Activated naive CD4-positive, alpha-beta T cell treated with anti-CD3 and anti-CD28 coated beads, Interleukin-2, amount 10 ng/mL, durations not matched to agents 7 days and 5 days (primary cell): ENCODE measurements at places on chromosomes 7 and 10.

GRCh38 chr7:78417180-78417853, 618.7 kb downstream of the PHTF2 start:
- DNase-seq: no peak

GRCh38 chr7:144468990-144469732, 65.7 kb upstream of the NOBOX start:
- no peak for DNase-seq

DNA sequence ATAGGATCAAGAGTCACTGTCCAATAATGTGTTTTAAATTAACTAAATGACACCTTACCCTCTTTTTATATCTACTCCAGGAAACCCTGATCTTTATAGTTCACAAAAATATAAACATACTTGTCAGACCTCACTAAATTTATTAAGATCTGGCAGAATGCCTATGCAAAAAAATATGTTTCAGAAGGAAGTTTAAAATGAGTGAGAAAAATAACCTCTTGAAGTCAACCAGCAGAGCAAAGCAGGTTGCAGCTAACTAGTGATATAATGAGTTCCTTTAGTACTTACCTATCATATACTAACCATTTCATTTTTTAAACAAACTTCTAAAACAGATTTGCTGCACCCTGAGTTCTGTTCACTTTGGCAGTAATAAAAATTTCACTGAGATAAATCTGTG, 14.0 kb upstream of the HGF start:
- no peak for DNase-seq

- DNase-seq: no peak
Observed at GRCh38 chr7:143238289-143238980, 16.6 kb downstream of the TAS2R40 start.

DNA sequence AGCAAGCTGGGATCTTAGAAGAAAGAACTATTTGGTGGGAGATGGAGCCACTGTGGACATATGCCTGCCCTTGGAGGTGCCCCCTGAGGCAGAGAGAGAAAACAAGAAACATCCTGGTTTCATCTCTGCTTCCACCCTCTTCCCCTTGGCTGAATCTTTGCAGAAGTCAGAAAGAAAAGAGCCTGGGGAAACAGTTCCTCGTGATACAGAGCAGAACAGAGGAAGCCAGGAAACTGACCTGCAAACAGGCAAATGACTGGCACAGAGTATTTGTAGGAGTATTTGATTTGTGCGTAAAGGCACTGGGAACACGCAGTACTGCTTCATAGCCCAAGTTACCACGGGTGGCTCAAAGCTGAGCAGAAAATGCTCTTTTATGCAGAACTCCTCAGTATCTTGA, 7.0 kb upstream of the KEL start:
- no peak for DNase-seq

GRCh38 chr7:90238583-90238982, 6.4 kb upstream of the CFAP69 start:
- no peak for DNase-seq

DNA sequence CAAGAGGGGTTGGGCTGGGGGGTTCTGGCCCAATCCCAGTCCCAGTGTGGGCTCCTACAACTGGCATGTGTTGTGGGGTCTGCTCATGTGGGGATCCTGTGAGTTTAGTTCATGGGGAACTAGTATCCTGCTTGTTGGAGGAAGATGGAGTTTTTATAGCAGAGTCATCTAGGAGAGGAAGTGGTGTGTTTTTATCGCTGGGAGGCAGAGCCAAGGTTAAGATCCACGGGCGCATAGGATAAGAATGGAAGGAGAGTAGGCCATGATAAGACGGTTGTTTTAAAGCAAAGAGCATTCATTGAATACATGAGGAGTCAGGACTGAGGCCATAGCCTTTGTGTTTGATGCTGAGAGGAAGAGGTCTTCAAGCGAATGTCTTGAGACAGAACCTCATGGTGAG, 211.6 kb upstream of the COBL start:
- DNase-seq: no peak

GRCh38 chr7:43760861-43761260, 2.4 kb downstream of the BLVRA start:
- no peak for DNase-seq

- DNase-seq: peak; percentile 92
Observed at GRCh38 chr10:14583252-14583651, 191.4 kb downstream of the FAM107B start.

DNA sequence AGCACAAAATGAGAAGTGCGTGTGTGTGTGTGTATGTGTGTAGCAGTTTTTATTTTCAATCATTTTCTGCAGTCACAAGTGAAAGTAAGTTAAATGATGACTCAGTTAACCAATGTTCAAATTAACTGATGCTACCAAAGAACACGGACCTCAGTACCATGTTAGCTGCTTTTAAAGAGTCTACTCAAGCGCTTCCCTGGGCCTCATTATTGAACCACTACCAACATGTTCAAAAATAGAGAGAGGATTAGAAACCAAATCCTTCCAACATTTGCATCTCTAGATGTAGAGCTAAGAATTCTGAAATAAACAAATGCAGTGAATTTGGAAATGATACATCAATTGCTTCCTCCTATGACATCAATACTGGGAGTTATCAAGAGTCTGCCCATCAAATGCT, at the start of gene TAS2R39:
Gene TAS2R39 (plus strand): TSS at position 396 of the 400 bp plus-strand sequence. CDS start 0 bp downstream, at position 396.
- DNase-seq: no peak

DNA sequence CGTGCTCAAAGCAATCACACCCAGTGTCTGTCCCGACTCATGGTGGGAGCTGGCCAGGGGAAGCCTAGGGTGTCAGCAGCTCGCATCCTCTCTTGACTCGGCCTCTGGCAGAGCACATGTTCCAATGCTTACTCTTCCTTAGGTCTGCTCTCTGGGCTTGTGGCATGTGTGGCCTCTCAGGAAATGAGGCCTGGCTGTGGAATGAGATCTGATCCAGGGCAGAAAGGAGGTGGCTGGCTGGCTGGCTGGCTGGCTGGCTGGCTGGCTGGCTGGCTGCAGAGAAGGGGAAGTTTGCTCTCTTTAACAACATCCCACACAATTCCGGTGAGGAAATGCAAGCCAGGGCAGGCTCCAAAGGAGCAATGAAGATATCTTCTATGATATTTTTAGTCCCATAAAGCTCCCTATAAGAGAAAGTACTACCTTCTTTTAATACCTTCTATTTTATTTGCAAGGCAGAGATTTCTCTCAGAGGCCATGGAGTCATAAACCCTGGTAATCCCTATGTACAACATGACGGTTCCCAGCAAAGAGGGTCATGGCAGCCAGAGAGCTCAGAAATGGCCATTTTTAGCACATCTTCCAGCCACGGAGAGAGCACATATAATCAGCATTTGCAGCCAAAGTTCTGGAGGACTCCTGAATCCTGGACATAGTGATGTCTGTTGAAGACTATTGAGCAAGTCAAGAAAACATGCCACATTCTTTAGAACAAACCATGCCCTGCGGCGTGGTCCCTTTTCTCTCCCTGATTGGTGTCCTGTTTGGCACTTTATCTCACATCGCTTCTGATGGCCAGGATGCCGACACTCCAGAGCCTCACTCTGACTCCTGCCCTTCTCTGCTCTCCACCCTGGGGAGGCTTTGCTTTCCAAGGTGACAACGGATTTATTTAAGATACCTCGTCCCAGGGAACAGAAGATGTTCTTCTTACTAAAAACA, 153.7 kb downstream of the FANK1 start:
- DNase-seq: no peak

- DNase-seq: no peak
Observed at GRCh38 chr7:118755067-118755625, 530.6 kb downstream of the ANKRD7 start.

DNA sequence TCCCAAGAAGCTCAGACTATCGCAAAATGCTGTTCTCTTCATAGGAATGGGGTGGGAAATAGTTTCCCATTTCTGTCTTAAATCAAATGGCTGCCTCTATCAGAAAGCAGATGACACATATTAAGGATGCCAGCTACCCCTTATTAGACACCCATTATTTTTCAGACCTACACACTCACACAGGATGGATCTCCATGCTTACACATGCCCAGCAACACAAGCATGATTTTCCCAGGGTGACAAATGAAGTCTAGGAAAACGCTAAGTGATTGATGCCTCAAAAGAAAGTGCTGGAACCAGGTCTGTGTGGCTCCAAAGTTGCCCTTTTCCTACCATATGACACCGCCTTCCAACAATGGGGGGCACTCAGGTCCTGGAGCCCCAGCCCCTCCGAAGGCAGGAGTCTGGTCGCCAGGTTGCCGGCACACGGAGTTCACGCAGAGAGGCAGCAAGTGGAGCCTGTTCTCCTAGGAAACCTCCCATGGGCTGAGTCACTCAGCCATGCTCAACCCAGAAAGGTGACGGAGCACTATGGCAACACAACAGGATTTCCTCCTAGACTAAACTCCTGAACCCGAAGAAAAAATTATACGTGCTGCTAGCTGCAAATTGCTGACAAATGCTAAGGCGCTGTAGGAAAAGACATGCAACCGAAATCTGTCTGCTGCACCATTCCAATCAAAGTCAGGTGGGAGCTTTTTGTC, 19.8 kb downstream of the VOPP1 start:
- no peak for DNase-seq

DNA sequence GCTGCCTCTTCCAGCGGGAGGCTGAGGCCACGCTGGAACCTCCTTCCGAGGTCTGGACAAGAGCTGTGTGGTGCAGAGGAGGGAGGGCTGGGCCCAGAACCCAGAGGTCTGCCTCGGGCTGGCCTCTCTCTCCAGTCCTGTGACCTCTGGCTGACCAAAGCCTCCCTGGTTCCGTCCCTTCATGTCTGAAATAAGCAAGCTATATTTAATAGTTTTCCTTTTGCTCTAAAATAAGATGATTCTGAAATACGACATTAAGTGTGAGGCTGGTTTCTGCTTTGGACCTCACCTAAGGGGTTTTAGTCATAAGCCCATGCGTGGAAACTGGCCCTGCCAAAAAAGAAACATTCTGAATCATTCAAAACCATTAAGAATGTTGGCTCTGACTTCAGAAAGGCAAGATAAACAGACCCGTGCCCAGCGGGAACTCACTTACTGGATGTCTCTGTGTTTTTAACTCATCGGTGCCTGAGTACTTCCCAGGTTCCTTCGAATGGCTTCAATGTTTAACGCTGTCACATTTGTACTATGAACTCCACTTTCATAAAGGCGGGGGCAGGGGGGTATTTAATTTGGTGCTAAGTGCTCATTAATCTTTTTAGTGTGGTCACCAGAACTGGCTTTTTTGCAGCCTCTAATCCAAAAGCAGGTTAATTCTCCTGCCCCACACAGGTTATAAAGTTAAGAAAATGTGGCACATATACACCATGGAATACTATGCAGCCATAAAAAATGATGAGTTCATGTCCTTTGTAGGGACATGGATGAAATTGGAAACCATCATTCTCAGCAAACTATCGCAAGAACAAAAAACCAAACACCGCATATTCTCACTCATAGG, 157.5 kb upstream of the KLF14 start:
- no peak for DNase-seq

DNA sequence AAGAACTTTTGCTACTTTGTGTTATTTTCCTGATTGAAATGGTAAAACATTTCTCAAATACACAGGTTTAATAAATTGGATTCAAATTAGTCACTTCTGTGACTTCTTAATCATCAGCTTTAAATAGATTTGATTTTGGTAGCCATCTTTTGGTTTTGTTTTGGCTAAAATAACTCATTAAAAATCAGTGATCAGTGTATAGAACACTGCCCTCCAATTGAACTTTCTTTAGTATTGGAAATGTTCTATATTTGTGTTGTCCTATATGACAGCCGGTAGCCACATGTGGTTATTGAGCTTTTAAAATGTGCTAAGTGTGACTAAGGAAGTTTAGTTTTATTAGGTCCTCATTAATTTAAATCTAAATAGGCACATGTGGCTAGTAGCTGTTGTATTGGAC, 50.4 kb downstream of the GLCCI1 start:
- DNase-seq: no peak

GRCh38 chr10:125333769-125334168, 173.4 kb upstream of the CTBP2 start:
- DNase-seq: no peak

GRCh38 chr7:85681241-85681640, 494.4 kb upstream of the SEMA3D start:
- DNase-seq: no peak

DNA sequence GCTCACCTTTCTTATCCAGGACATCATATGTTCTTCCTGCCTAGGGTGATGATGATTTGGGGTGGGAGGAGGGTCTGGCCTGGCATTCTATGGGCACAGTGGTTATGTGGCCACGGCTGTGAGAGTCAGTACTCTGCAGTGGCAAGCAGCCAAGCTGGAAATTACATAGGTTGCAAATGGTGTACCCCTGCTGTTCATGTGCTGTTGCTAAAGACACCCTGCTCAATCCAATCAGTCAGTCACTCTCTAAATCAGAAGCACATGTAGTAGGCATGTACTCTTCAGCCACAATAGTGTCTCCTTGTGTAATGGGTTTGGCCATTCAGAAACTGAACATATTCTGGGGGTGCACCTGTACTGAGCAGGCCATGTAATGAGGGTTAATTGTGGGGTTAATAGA, 449.1 kb upstream of the ANKRD30A start:
- DNase-seq: no peak

- DNase-seq: no peak
Observed at GRCh38 chr7:100506356-100506923, 22.7 kb downstream of the NYAP1 start.

DNA sequence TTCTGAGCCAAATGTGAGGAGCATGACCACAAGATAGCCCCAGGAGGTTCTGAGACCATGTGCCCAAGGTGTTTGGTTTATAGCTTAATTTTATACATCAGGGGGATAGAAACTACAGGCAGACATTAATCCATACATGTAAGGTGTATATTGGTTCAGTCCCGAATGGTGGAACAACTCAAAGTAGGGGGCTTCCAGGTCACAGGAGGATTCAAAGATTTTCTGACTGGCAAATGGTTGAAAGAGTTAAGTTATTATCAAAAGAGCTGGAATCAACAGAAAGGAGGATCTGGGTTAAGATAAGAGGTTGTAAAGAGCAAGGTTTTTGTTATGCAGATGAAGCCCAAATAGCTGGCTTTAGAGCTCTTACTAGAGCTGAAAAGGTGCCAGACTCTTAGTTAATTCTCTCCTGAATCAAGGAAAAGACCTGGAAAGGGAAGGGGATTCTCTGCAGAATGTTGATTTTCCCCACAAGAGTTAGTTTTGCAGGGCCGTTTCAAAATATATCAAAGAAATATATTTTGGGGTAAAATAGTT, 640.0 kb downstream of the IPMK start:
- no peak for DNase-seq

DNA sequence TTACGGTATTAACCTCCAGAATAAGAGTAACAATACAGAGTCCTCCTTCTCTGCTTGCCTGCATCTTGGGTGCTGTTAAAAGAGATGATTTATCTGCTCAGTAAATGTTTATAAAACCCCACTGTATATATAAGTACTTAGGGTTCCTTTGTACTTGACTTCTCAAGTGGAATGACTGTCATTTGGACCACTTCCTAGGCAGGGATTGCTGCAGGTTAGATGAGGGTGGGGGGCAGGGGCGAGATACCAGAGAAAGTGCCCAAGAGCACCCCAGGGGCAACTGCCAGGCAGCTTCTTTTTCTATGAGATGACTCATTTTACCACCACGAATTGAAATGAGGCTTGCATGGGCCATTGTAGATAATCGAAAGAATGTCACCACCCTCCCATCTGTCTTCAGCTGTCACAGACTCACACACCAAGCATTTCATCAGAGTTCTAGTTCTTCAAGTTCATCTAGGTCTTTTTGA, 421.9 kb upstream of the GALNT17 start:
- no peak for DNase-seq

GRCh38 chr7:34849163-34849960, 187.9 kb downstream of the DPY19L1 start:
- DNase-seq: no peak
